ENCODE measurements at places on chromosomes 7 and 10.

- DNase-seq: no peak
These were observed 30.0 kb downstream of the TACC2 start for GRCh38 chr10:122018951-122019413.

GRCh38 chr10:123007558-123008354 lies 839 bp downstream of the IKZF5 start:
- DNase-seq: peak; percentile 21

- DNase-seq: no peak
These were observed 116.6 kb downstream of the AOAH start for GRCh38 chr7:36607721-36608095.

GRCh38 chr7:30923774-30924413 lies 12.2 kb downstream of the AQP1 start:
- DNase-seq: peak; percentile 12

DNA sequence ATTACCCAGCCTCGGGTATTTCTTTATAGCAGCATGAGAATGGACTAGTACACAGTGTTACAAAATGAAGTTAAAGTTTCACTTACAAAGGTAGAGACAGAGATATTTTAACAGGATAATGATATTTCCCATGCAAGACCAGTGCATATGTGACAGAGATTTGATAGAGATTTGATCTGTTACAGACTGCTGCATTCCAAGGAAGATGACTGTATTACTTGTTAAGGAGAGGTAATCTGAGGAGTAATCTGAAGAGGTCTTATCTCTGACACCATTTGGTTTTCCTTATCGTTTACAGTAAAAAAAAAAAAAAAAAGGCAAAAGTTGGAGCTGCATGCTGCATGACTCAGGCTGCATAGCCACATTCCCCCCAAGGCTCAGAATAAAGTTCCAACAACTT lies 289.6 kb downstream of the POM121L12 start:
- no peak for DNase-seq

- DNase-seq: peak; percentile 65
These were observed 608 bp downstream of the HHEX start for GRCh38 chr10:92690211-92690914.

DNA sequence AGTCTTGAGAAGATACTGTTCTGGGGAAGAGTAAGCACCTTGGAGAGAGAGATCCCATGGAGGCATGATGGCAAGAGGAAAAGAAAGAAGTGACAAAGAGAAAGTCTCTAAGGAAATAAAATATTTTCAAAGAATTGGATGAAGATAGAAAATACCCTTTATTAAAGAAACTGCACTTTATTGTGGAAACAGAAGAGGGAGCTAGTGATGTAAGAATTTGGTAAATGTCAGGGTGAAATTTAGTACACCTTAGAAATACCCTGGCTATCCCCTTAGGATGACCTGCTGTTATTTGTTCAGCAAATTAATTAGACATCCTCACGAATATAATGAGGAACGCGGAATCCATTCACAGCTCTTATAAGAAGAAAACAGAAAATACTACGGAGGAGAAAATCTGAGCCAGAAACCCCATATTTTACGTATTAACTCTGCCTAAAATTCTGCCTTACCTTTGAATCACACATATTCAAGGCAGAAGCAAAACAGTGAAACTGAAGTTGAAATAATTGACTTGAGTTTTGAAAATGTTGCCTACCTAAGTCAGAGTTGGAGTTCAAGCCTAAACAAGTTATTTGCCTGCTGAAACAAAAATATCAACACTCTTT lies 90.7 kb downstream of the TFPI2 start:
- no peak for DNase-seq

DNA sequence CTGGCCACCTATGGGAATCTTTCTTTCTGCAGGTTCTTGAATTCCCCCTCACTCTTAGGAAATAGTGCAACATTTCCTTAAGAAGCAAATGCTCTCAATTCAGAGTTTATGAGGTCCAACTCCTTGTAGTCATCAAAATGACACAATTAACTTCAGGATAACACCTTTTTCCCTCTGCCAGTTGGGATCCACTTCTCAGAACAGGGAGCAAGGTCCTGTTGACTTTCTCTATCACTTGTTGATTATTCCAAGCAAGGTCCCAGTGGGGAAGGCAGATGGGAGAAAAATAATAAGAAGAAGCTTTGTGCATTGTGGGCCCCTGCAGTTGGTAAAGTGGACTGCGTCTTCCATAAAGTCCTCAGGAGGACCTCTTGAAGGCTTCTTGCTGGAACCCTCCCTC lies 315.6 kb upstream of the NPSR1 start:
- DNase-seq: no peak

- DNase-seq: no peak
These were observed 222.5 kb upstream of the PITRM1 start for GRCh38 chr10:3395041-3395440.

DNA sequence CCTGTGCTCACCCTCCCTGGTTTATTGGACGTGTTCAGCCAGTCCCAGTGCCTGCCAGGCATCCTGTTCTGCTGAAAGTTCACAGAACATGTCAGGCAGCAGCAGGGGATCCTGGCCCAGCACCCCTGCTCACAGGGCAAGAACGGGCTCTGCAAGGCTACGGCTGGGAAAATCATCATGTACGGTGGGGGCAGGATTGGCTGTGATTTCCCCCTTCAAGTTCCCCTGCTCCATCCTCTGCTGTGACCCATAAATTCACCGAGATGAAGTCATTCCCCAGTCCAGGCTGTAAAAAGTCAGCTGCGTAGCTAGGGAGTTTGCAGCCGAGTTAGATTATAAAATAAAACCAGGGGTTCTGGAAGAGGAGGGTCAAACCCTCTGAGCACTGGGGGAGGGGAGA lies 484.1 kb upstream of the ZMIZ1 start:
- peak; percentile 72 for DNase-seq

Measured in right hindlimb (tissue), 1 donor.